Eye (tissue), 1 donor: ENCODE measurements at places on chromosomes 3 and 15.

DNA sequence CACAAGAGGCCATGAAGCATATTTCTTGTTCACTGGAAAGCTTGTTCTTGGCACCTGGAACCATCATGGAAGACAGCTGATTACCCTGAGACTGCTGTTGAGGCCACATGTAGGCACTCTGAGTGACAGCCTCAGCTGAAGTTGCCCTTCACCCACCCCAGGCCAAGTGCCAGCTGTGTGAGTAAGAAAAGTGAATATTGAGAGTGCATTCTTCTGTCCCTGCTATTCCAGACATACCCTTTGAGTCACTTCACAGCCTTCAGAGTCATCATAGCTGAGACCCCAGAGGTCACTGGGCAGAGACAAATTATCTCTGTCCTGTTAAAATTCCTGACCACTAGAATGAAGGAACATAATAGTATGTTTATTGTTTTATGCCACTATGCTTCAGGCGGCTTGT, 79.6 kb downstream of the NFKBIZ start:
- DNase-seq: no peak

- no peak for DNase-seq
These were observed 96.6 kb downstream of the DNAJB8 start for GRCh38 chr3:128369881-128370642.

- peak; percentile 20 for DNase-seq
These were observed 26.1 kb downstream of the TAMM41 start for GRCh38 chr3:11820531-11821041.

DNA sequence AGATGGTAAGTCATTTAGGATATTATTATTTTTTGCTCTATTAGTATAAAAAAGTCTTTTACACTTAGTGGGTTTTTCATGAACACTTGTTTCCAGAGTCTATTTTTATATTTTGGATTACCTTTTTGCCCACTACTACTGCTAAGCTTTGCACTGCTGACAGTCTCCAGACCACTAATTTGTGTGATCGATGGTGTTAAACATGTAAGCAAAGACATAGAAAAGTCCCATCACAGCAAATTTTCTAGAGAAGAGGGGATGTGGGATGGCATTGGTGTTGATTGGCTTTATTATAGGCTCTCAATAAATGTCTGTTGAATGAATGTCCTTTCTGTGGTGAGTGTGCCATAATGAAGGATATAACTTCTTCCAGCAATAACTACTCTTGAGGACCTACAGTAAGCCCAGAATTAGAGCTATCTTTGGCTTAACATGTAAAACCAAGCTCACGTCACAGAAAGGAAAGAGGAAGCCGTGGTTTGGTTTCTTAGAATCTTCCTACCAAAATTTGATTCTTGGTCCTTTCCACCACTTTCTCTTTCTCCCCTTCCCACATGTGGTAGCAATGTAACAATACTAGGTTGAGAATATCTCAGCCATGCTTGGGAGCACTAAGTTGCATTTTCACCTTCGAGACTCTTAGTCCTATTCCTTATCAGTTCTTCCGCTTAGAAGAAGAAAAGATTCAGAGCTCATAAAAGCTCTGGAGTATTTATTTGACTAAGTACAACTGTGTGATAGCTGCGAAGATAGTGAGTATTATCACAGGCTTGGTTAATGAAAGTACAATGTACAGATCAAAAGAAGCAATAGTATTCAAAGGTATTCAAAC, 90.6 kb upstream of the UMPS start:
- no peak for DNase-seq

GRCh38 chr15:71003319-71003718, 110.7 kb downstream of the LRRC49 start:
- DNase-seq: no peak

- no peak for DNase-seq
These were observed 5.2 kb downstream of the POC1A start for GRCh38 chr3:52149021-52149420.

GRCh38 chr3:39138804-39139415, 14.5 kb downstream of the CSRNP1 start:
- DNase-seq: no peak

DNA sequence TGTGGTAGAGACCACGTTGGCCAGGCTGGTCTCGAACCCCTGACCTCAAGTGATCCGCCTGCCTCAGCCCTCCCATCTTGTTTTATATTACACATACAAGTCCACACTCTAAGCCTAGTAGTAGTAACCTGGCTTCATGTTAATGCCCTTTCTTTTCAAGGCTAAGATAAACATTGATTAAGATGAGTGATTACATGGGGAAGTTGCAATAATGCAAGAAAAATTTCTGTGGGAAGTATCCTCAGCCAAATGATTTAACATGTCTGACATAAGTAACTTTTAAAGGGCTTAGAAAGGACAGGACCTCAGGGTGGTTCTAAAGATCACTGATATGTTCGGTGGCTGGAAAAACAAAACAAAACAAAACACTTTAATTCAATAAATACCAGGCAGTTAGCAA, 72.1 kb downstream of the SFMBT1 start:
- DNase-seq: no peak

- DNase-seq: no peak
These were observed 6.3 kb upstream of the GTPBP8 start for GRCh38 chr3:112984485-112984884.

- peak; percentile 74 for DNase-seq
These were observed 457.8 kb downstream of the ROBO1 start for GRCh38 chr3:79310016-79310415.

- DNase-seq: no peak
These were observed 129.3 kb upstream of the UBE2E2 start for GRCh38 chr3:23073724-23074305.

DNA sequence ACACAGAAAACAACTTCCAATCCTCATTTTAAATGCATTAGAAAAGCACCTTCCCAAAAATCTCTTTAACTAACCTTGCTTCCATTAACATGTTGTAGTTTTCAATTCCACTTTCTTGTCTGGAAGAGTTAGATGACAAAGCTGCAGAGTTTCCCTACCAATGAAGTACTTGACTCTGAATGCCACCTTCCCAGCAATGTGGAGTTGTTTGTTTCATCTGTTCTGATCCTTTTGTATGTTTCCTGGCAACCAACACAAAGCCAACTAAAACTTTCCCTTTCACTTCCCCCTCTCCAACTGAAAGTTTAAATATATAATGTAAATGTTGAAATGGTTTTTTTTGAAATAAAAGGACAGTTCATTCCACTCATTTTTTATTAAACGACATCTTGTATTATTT, at the start of gene WDR49:
TSS of gene WDR49 (minus strand) at position 183 of the 400 bp plus-strand sequence. CDS start 517 bp downstream, outside the sequence.
- DNase-seq: peak; percentile 45

DNA sequence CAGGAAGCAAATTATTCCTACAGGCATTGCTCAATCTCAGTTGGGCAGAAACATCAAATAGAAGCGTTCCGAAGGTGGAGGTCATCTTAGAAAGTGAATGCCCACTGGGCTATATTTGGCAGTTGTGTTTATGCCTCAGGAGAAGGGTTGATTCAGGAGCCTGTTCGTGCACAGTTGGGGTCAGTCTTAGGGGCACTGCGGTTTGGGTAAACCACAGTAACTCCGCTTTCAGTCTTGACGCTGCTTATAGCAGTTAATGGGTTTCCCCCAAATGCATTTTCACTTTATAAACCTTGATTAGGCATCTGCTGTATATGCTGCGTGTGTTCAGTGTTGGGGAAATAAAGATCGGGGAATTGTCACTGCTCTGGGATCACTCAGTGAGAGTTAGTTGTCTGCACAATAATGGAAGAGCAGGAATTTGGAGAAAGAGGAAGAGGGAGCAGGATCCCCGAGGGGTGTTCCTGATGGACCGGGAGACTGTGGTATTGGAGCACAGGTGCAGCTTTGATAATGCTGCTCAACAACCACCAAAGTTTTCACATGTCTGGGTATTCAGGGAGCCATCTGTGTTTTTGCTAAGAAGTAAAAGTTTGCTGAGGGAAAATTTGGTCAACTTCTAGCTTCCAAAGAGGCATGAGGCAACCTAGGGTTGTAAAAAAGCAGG, 124.3 kb upstream of the EIF1B start:
- DNase-seq: no peak

- peak; percentile 20 for DNase-seq
These were observed 28.5 kb downstream of the RORA start for GRCh38 chr15:61200626-61201025.

GRCh38 chr3:142152384-142152783, 3.0 kb upstream of the TFDP2 start:
- DNase-seq: no peak

- DNase-seq: no peak
These were observed 10.1 kb downstream of the USP3 start for GRCh38 chr15:63514531-63514943.

GRCh38 chr15:23797747-23798446, 110.8 kb upstream of the NDN start:
- peak; percentile 57 for DNase-seq

- DNase-seq: no peak
These were observed 12.1 kb upstream of the THSD4 start for GRCh38 chr15:71103102-71103676.

GRCh38 chr15:49041426-49041825, 4.8 kb downstream of the SECISBP2L start:
- no peak for DNase-seq

DNA sequence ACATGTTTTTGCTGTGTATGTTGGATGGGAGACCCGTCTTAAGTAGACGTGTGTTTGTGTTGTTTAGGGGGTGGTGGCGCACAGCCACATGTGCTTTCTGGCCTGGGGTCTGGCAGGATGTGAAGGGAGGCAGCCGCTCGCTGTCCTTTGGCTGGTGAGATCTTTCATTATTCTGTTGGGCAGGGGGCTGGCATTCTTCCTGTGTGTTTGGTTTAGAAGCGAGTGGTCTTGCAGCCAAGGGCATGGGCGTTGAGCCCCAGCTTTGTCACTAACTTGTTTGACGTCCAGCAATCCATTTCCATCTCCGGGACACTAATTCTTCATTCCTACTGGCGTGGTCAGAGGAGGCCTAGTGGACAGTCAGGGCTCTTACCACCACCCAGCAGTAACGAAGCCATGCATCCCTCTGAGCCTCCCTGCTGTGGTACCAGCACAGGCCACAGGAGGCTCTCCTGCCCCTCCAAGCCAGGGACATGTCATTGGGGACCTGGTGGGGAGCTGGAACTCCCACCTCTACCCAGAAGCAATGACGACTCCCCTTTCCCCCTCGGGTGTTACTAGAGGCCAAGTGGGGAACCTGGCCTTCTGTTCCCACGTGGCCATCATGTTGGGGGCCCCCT, 10.7 kb downstream of the THSD4 start:
- no peak for DNase-seq

GRCh38 chr3:52026041-52026440, 30.3 kb downstream of the DUSP7 start:
- DNase-seq: peak; percentile 66

- DNase-seq: no peak
These were observed 109.4 kb upstream of the TNIK start for GRCh38 chr3:171569571-171570132.

- peak; percentile 70 for DNase-seq
These were observed 56.3 kb upstream of the FSTL1 start for GRCh38 chr3:120506828-120507774.

DNA sequence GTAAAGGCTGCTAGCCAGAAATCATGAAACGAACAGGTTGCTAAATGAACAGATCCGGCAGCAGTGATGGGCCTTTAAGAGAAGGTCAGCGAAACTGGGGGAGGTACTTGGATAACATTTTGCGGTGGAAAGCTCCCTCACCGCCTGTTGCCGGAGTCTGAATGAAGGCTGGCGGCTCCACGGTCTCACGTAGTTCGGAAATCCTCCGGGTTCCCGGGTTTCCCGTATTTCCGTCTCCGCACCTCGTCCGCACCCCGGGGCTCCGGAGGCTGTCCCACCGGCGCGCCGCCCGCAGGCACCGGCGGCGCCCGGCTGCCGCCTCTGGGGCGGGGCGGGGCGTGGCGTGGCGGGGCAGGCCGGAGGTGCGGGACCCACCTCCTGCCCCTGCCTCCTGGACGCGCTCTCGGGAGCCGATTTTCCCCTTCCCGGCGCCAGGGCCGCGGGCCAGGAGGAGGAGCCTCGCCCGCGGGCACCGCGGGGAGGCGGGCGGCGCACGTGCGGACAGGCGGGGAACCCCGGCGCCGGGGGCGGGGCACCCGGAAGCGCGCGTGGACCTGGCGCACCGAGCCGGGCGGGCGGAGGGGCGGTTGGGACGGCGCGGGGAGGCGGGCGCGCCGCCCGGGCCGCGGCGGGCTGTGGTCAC, at the start of gene ZDHHC23:
TSS of gene ZDHHC23 (plus strand) at position 642 of the 643 bp plus-strand sequence. CDS start 790 bp downstream, outside the sequence.
- DNase-seq: peak; percentile 65

DNA sequence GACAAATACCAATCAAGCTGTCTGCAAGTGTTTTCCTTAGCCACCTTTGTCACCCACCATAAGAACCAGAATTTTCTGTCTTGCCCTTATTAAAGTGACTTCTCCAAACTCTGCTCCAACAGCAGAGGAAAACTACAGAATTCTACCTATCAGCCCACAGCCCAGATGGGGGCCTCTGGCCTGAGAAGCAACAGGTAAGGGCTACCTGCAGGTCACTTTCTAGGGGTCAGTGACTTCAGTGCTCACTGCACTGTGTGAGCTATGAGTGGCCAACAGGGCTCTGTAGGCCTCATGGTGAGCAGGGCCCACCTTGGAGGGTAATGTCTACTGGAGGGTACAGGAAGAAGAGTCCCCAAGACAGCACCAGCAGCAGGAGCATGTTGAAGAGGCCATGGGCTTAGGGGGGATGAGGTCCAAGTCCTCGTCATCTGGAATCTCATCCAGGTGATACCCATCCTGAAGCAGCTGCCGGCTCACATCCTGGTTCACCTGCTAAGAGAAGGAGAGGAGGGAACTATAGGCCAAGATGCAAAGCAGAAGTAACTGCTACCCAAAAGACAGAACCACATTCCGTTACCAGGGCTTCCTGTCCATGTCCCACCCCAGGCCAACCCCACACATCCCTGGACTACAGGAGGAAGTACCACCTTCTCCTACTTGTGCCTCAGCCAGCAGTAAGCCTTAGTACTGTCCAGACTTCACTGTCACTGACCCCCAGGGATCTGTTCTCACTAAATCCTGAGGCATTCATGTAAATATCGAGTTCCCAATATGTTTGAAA, 4.2 kb downstream of the FAM219B start:
- DNase-seq: no peak

GRCh38 chr15:70584441-70584837, 178.9 kb downstream of the UACA start:
- DNase-seq: no peak

GRCh38 chr3:18386274-18386890, 38.8 kb downstream of the SATB1 start:
- no peak for DNase-seq

- no peak for DNase-seq
These were observed 2.7 kb upstream of the CRELD1 start for GRCh38 chr3:9930804-9931418.

DNA sequence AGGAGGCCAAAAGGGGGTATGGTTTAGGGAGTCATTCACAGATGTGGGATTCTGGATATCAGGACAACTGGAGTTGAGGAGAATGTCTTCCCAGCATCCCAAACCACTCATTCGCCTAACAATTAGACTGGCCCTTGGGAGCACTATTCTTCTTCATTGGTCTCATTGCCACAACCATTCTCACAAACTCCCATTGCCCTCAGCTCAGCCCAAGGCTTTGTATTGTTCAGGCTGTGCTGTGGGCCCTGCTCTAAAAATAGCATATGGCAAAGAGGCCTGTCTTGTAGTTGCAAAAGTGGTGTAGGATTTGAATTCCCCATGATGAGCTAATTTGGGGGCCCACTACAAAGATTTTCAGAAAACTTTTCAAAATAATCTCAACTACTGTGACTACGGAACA, 6.3 kb upstream of the ADAMTS9 start:
- no peak for DNase-seq

GRCh38 chr3:123370819-123371218, 78.1 kb downstream of the ADCY5 start:
- DNase-seq: no peak

- DNase-seq: no peak
These were observed 265.5 kb downstream of the ADAMTSL3 start for GRCh38 chr15:83919319-83919830.

GRCh38 chr3:69085168-69085832, 563 bp downstream of the ARL6IP5 start:
- DNase-seq: peak; percentile 64
